ENCODE measurements at places on chromosomes 3 and 15.

DNA sequence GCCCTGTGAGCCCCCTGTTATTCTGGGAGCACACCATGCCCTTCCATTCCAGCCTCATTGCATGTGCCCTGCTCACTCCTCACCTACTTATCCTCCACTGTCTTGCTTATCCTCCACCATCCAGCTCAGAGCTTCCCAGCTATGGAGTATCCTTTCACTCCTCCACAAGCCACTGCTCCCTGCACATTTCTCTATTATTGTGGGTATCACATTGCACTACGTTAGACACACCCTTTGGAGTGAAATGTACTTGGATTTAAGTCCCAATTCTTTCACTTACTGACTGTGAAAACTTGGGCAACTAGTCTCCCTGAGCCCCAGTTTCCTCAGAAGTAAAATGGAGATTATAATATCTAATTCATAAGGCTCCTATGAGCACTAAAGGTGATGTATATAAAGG is 4.3 kb downstream of the MASP1 start:
- DNase-seq, result no peak

DNA sequence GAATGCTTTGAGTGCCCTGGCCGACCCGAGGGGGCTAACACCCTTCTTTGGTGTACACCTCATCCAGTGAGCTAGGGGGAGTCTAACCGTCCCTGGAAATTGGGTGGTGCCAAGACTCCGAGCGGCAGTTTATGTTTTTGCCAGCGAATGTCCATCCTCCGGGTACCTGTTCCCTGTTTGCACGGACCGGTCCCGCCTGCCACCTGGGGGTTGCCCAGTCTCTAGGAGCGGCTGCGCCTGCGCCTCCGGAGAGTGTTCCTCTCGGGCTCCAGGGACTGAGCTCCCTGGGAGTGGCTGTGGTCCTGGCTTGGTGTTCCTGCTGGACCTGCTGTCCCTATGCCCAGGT is 913 bp upstream of the WNT7A start:
- DNase-seq, result no peak

DNA sequence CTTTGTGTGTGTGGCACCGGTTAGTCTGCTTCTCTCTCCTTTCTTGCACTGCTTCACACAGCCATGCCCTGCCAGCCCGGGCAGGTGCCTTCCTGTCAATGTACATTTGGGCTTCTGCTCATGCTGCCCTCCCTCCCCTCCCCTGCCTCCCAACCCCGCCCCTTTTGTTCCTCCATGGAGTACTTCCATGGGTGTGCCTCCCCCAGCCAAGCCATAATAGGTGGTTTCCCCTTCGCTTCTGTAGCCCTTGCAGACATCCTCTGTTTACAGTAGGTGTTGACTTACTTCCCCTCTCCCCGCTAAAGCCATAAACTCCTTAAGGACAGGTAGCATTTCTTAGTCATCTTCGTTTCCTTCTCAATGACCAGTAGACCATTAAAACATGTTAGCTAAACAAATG is 31.8 kb upstream of the CRTC3 start:
- DNase-seq, result no peak

GRCh38 chr3:67940210-67940952 is 286.0 kb upstream of the SUCLG2 start:
- no peak for DNase-seq

DNA sequence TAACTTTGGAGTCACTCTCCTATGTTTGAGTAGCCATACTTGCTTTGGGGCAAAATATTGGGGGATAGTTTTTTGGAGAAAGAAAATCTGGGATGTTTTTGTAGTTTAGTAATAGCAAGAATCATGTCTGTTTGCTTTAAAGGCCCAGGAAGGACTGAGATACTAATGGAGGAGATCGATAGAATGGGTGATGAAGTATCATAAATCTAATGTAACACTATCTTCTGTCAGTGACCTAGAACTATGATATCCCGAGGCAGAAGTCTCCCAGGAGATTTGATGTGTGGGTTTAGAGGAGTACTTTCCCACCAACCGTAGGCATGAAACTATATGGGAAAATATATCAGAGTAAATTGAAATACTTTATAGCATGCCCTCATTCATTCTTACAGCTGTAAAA is 21.0 kb upstream of the NFKBIZ start:
- DNase-seq, result no peak

- no peak for DNase-seq
Observed at GRCh38 chr15:38227941-38228340, 24.7 kb upstream of the SPRED1 start.

GRCh38 chr3:46695177-46695961 is 1.9 kb upstream of the ALS2CL start:
- DNase-seq, result no peak

GRCh38 chr15:100297812-100298211 is 44.0 kb downstream of the ADAMTS17 start:
- DNase-seq, result no peak

- DNase-seq, result no peak
Observed at GRCh38 chr3:63474828-63475518, 177.5 kb upstream of the SNTN start.

DNA sequence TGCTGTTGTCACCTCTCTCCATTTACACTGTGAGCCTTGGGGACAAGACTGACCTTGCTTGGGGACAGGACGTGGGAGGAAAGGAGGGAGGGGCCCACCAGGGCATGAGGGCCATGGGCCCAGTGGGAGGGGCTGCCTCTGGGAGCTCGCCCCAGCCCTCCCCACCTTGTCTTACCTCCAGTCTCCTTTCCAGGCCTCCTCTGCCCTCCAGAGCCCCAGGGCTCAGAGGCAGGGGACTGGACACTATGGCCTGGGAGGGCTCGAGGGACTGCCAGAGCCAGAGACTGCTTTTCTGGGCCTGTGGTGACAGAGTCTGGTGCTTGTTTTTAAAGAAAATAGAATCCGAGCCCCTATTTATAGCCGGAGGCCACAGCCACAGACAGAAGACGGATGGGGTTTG is 10.2 kb downstream of the CSPG4 start:
- no peak for DNase-seq

GRCh38 chr15:94602754-94603470 is 371.6 kb downstream of the MCTP2 start:
- no peak for DNase-seq

- DNase-seq, result no peak
Observed at GRCh38 chr15:29613951-29614382, 208.3 kb downstream of the TJP1 start.

DNA sequence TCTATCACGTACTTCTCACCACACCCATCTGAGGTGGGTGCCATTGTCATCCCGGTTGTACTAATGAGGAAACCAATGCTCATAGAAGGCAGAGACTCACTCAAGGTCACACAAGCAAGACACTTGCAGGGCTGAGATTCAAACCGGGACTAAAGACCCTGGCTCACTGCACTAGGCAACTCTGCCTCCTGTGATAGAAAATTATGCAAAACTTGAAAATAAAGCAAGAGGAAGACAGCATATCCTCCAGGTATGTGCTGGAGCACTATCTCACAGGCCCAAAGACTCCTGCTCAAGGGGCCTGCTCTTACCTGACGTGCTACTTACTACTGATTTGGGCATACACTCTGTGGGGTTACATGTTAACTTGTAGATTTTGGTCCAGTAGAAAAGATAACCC is 25.6 kb downstream of the ANXA2 start:
- DNase-seq, result no peak

DNA sequence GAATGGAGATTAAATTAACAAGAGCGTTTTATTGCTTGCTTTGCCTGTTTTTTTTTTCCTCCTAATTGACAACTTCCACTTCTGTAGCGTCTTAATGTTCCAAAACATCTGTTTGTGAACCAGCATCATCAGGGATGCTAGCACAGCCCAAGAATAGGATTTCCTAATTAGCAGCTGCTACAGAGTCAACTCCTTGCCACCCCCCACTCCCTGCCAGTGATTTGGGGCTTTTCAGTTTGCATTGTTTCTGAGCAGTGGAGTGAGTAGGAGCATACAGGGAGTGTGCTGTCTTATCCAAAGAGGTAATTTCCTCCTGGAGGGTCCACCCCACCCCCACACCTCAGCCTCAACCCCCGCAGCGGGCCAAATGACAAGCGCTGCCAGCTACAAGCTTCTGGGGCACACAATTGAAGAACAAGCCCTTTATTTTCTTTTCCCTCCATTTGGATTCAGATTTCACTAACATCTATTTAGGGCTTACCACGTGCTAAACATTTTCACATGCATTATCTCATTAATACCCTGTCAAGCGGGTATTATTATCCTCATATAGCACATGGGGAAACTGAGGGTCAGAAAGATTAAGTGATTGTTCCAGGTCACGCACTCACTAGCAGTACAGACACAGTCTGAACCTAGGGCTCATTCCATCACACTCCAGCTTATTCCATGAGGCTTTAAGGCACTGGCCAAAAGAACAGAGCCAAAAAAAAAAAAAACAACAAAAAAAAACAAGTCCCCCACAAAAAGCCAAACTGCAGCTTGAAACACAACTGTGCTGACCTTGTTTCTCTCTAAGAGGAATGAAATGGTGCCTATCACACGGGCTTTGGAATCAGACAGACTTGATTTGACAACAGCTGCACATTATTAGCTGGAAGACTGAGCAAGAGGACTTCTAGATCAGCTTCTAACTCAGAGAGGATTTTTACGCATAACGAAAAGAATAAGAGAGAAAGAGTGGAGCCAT is 16.4 kb downstream of the HEG1 start:
- DNase-seq, result no peak

GRCh38 chr3:143216709-143217182 is 97.2 kb downstream of the CHST2 start:
- no peak for DNase-seq

DNA sequence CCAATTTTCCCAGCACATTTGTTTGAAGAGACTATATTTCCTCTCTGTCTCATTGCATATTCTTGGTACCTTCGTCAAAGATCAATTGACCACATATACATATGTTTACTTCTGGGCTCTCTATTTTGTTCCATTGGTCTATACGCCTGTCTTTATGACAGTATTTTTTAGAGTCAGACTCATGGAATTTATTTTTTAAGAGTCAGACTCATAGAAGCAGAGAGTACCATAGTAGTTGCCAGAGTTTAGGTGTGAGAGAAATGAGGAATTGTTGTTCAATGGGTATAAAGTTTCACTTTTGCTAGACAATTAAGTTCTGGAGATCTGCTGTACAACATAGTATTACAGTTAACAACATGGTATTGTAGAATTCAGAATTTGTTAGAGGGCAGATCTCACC is 27.1 kb downstream of the PLA2G4F start:
- DNase-seq, result no peak

DNA sequence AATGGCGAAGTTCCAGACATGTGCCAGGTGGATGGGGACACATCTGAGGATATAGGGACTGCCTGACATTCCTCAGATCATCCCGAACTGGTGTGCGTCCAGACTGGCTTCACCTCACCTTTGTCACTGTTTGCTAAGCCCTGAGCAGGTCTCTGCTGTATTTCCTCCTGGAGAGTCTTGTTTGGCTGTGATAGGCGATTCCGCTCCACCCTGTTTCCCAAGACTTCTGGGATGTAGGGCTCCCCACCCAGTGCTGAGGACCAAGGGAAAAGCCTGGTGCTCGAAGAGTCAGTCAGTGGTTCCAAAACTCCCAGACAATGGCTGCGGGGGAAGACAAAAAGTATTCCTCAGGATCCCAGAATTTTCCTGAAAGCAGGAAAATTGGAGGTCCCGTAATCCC is 11.1 kb upstream of the FURIN start:
- DNase-seq, result no peak

DNA sequence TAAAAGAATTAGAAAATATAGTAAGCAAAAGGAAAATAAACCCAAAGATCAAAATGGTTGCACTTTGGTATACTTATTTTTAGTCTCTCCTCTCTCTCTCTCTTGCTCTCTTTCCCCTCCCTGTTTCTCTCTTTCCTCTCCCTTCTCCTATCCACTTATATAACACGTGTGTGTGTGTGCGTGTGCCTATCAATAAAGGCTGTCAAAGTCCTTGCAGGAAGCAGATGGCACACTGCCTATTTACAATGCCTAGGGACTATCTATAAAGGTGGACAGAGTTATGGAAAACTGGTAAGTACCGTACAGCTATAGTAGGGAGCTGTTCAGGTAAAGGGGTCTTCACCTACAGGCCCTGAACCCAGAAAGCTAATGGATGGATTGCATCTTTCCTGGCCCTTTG is 161.6 kb downstream of the SQOR start:
- DNase-seq, result no peak

DNA sequence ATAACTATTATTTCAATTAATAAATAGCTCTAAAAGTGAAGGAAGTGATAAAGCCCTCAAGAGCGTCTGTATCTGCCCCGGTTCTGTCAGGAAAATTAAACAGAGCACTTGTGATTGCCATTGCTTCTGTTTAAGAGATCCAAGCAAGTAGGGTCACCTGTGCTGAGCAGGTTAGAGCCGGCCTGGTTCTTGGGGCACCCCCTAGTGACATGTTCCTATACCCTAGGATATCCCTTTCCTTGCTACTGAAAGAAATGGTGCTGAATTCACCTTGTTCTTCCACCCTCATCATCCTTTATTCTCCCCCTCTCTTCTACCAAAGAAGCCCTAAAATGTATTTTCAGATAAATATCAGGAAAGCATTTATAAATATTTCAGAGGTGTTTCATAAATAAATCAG is 323.5 kb downstream of the RORA start:
- no peak for DNase-seq
